ENCODE measurements at places on chromosomes 5 and 9.

GRCh38 chr5:115586525-115587146 is 15.6 kb downstream of the TICAM2 start:
- DNase-seq, result no peak

DNA sequence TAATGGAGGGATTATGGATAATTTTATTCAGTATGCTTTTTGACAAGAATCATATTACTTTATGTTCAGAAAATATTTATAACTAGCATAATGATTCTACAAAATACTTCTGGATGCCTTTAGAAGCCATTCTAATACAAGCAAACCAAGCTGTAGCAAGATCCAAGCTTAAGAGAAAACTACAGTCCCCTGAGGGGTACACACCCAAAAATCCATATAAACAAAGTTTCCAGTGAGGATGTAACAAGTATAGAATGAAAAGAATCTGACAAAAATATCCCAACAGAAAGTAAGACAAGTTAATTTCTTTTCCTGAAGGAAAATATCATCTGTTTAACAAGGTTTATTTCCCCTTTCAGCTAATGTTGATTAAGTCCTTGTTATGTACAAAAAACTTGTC is 53.9 kb downstream of the MLLT3 start:
- no peak for DNase-seq

GRCh38 chr9:72441848-72442607 is 77.0 kb upstream of the ZFAND5 start:
- DNase-seq, result no peak

DNA sequence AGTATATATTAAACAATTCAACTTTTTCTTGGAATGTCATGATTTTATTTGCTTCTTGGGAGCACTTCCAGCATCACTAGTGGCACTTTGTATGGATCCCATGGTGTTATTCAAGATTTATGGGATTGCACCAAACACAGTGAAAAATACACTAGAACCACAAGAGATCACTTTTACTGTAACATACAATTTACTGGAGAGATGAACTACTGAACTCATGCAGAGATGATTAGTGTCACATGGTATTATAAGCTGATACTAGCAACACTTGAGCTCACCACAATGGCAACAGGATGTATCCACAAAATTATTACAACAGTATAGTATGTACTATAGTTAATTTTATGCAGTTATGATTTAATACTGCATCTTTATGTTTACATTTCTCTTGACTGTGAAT is 16.3 kb upstream of the SLC36A2 start:
- DNase-seq, result no peak

GRCh38 chr5:171421331-171422262 is 2.1 kb downstream of the FGF18 start:
- DNase-seq, result no peak

DNA sequence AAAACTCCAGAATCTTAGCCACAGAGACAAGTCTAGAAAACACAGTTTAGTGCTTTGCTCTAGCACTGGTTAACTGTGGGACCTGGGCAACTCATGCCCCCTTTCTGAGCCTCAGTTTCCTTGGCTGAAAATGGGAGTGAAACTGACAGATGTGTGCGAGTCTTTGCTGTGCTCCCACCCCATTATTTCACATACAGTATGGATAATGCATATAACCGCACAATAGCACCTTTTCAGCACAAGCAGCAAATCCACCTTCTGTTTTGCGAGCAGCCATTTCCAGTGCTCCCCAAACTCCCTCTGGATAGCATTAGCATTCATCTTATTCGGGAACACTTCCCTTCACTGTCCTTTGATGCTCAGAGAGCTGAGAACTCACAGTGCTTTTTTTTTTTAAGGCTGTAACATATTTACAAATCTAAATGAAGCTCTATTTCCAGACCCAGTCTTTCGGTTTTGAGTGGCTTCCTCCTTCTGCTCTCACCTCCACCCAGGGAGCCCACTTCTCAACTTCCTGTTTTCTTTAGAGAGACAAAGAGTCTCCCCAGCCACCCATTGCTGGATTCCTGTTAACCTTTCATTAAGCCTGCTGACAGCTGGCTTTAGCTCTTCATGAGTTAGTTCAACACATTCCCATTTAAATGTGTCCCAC is 49.2 kb downstream of the TIMD4 start:
- no peak for DNase-seq

GRCh38 chr9:101639785-101640665 is 45.3 kb upstream of the PPP3R2 start:
- no peak for DNase-seq

DNA sequence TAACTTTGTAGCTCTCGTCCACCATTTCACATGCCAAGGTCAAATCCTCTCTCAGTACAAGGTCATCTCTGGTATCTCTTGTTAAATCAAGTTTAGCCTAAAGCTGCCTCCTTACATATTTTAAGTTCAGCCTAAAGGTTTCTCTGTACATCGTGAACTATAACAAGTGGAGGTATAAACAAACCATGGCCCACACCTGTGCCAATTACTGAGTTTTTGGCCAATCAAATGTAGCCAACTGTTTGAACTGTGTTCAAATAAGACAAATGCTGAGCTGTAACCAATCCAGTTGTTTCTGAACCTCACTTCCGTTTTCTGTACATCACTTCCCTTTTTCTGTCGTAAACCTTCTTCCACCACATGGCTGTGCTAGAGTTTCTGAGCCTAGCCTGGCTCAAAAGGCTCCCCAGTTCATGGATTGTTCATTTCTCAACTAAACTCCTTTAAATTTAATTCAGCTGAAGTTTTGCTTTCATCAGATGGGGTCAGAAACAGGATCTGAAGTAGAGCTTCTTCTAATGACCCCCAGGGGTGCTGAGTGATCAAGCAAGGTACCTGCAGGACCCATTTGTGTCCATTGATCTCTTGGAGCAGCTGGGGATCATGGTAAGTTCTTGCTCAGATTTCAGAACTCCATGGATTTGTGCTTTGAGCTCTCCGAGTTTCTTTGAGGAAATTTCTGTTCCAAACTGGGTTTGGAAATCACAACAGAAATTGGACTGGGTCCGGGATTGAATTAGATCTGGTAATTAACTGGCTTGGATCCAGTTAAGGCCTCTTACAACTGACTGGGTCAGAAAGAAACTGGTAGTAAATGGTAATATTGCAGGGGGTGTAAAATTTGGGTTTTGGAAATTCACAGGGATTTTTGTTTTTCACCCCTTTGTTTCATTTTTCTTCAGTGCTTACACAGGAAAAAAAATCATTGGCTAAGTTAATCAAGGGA is 11.0 kb upstream of the NANS start:
- no peak for DNase-seq

GRCh38 chr5:177189965-177190364 is 56.4 kb downstream of the NSD1 start:
- no peak for DNase-seq

All from stimulated activated CD8-positive, alpha-beta memory T cell treated with anti-CD3 and anti-CD28 coated beads, Interleukin-2, amount 100 ng/mL, for 1 hour (primary cell).